Fibroblast of upper back skin (primary cell): ENCODE measurements at places on chromosomes 5 and 9.

GRCh38 chr9:112310826-112311225, 22.6 kb downstream of the PTBP3 start:
- DNase-seq = no peak

- peak; percentile 4 for DNase-seq
Measured at GRCh38 chr9:136242918-136243525, 2.6 kb downstream of the QSOX2 start.

DNA sequence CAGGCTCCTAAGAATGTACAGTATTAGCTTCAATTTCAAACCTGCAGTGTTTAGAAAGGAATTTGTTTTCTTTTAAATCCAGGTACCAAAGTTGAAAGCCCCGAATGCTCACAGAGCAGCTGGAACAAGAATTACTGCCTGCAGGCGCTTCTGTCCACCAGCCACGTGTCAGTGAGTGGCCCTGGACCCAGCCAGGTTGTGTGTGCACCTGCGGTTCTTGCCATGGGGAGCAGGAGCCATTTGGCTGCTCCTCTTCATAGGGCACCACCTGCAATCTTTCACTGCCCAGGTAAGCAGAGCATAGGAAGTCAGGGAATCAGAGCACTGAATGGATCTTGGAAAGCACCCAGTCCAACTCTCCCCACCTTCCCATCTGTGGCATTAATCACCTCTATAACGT, 79.5 kb upstream of the PIP5K1B start:
- no peak for DNase-seq

DNA sequence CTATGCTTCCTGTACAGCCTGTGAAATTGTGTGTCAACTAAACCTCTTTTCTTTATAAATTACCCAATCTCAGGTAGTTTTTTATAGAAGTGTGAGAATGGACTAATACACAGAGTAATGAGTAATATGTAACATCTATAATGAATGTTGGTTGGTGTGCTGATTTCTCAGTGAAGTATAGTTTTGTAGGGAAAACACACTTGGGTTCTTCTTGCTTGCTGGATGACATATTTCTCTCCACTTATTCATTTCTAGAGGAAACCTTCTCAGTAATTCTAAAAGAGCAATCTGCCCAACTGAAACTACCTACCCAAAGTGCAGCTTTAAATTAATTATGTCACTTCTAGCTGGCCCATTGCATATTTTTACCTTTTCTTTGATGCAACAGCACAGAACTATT, 81.1 kb upstream of the RORB start:
- DNase-seq = no peak

DNA sequence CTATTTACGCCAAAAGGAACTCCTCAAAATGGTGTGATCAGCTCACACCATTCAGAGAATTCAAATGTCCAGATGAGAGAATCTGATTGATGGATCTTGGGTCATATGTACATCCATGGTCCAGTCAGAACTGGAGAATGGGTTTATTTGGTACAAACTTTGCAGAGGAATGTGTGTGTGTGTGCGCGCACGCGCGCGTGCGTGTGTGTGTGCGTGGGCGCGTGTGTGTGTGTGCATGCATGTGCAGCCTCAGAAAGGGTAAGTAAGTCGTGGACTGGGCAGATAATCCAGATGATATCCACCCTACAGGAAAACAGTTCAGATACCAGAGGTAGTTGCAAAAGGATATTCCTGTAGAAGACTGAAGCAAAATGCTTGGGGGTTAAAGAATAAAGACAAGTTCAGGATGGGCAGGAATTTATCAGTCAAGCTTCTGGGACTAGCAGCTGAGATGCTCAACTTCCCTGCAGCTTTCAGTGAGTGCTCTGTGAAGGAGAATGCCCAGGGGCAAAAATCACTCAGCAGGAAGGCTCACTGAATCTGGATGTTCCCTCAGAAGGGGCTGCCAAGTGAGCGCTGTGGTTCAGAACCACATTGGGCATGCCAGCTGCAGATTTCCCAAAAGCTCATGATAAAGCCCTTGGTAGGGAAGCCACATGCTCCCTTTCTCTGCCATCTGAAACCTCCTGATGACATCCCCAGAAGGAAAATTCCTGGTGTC, 440.5 kb upstream of the SGCD start:
- DNase-seq = no peak

GRCh38 chr9:21728781-21729180, 73.7 kb upstream of the MTAP start:
- DNase-seq = peak; percentile 92

DNA sequence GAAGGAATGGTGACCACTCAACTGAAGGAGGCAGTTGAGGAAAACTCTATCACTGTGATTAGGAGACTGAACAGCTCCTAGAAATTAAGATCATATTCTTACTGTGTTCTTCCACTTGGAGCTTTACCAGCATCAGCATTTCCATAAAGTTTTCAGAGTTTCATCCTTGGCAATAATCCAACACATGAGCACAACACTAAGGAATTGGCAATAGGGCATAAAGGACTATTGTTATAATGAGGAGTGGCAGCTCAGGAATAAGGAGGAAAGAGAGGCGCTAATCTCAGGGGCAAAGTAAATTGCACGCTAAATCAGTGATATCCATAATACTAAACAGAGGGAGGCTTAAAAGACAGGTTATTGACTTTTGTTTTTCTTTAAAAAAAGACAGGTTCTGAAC, 338.9 kb downstream of the EFNA5 start:
- DNase-seq = no peak

- peak; percentile 39 for DNase-seq
Measured at GRCh38 chr5:172852490-172853354, 18.7 kb downstream of the ERGIC1 start.

DNA sequence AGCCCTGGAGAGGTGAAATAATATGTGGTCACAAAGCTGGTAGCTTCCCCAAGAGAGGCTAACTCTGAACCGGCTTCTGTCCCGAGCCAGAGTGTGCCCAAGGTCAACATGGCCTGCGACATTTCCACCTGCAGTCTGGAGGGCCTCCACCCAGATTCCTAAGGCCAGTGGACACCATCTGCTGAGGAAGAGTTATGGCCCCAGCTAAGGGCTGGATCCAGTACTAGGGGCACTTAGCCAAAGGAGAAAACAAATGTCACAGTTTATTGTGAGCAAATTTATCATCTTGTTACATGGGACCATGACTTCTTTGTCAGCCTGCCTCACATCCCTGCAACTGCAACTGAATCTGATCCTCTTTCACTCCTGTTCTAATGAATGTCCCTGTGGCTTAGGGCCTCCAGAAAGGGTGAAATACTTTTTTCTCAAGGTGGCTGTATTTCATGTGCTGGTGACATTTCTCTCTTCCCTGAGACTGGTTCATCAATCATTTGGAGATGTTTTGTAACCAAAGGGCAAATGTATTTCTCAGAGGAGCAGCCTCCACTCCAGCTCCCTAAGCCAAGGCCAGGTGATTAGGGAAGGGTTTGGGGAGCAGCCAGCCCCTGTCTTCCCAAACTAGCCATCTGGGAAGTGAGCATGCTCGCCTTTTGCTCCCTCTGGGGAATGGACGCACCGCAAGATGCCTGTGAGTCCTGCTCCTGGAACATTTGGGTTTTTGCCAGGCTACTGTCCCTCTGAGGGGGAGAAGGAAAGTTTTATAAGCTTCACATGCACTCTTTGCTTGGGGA, 148.3 kb downstream of the CMYA5 start:
- DNase-seq = peak; percentile 92

- peak; percentile 76 for DNase-seq
Measured at GRCh38 chr9:6055216-6055615, 39.8 kb upstream of the RANBP6 start.

DNA sequence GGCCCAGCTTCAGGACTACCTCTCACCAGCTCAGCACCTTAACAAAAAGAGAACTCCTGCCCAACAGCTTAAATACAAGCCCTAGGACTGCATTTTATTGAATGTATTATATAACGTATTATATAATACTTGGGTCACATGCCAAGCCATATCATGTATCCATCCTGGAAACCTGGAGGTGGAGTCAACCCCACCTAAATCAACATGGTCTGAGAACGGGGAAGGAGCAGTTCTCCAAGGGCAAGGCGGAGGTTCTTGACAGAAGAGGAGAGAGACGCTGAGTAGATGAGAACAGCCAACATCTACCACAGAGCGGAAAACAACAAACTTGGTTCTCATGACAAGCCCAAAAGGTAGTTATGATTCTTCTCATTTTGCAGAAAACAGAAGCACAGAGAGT, 163.4 kb downstream of the FGF18 start:
- DNase-seq = no peak
